Breast epithelium (tissue), 4 donors: ENCODE measurements at places on chromosomes 4 and X. TPM values are rescaled to one million over a fixed set of nuclear protein-coding genes. Genes with fewer than 3 reads are reported as not detected.

GRCh38 chr4:42404001-42404400, 6.7 kb downstream of the SHISA3 start:
- no peak for DNase-seq

Gene SLC38A5
- total RNA-seq, result 12.1 TPM

Gene SLITRK4
- total RNA-seq, result 2.0 TPM

DNA sequence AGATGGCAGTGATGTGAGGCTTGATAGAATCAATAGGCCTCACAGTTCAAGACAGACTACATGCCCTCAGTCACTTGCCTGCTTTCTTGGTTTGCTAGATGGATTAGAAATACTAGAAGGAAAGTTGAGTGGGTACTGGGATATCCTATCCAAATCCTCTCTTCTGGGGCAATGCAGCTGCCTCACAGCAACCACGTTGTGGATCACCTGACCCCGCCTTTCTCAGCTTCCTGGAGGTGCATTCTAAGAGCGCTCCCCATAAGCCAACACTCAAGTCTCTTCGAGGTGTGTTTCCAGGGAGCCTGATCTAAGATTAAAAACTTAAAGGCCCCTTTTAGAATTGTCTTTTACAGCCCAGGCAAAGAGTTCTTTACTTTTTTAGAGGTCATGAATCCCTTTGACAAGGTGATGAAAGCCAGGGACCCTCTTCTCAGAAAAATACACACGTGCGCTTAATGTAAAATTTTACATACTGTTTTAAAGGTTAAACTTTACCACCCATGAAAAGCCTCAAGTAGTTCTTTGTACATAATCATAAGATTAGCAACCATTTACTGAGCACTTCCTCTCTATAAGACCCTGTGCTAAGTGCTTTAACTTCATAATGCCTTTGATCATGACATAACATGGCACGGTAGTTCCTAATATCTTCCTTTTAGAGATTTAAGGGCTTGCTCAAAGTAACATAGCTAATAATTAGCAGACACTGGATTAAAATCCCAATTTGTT, 840 bp upstream of the RPL34 start:
- DNase-seq, result no peak

Gene TCP11X2
- not detected for total RNA-seq

- DNase-seq, result no peak
Measured at GRCh38 chr4:122673252-122673651, 52.4 kb upstream of the IL21 start.

Gene MAOA
- total RNA-seq, result 124 TPM
